Kidney tubule cell (primary cell): ENCODE measurements at places on chromosomes 3 and 15.

GRCh38 chr3:127589600-127590281 is 792 bp downstream of the TPRA1 start:
- DNase-seq: no peak

DNA sequence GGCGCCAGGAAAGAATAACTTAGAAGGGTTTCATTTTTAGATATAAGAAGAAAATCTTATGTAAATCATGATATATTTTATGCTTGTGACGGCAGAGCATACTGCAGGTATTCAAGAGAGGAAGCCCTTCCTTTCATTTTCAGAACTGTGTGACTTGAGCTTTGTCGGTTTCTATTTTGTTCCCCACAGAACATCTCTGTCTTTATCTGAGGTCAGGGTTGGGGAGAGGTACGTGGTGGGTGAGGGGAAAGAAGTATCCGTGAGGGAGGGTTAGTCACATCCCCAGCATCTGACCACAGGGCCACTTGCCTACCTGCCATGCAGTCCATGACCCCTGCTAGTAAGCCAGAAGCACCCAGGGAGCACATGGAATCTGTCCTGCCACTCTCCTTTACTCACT is 126.5 kb downstream of the DGKG start:
- DNase-seq: no peak

- peak; percentile 2 for DNase-seq
Observed at GRCh38 chr3:28150465-28151206, 90.8 kb upstream of the CMC1 start.

- no peak for DNase-seq
Observed at GRCh38 chr15:34013746-34014145, 25.3 kb downstream of the AVEN start.

GRCh38 chr3:66534304-66534845 is 33.6 kb upstream of the LRIG1 start:
- DNase-seq: no peak
